ENCODE measurements at places on chromosomes 13 and 19.

DNA sequence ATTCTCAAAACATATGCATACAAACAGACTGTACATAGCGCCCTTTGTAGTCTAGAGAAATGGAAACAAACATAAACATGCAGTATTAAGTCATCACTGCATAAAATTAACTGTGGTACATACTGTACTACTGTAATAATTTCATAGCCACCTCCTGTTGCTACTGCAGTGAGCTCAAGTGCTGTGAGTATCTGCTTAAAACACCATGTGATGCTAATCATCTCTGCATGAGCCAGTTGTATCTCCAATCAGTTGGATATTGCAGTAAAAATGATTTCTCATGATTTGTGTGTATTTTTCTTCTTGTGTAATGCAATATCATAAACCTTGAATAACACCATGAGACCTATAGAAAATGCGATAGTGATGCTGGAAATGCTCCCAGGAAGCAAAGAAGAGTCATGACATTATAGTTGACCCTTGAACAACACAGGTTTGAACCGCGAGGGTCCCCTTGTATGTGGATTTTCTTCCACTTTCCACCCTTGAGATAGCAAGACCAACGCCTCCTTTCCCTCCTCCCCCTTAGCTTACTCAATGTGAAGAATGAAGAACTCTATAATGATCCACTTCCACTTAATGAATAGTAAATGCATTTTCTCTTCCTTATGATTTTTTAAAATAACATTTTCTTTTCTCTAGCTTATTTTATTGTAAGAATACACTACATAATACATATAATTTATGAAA, 4.1 kb downstream of the TNFSF13B start:
- DNase-seq, result no peak

DNA sequence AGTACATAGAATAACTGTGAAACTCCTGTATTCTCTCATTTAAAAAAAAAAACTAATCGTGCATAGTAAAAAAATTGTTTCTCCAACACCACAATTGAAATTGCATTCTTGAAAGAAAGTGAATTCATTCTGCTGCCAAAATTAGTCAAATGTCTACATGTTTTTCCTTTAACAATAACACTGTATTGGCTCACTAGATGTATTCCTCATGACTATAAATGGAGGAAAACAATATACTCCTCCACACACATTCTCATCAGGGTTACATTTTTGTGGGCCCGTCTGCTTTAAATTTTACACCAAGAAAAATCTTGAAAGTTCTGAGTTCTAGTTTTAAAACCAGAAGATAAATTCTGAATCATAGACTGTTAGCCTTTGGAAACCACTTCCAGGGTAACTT, 233.6 kb downstream of the KLF12 start:
- no peak for DNase-seq

DNA sequence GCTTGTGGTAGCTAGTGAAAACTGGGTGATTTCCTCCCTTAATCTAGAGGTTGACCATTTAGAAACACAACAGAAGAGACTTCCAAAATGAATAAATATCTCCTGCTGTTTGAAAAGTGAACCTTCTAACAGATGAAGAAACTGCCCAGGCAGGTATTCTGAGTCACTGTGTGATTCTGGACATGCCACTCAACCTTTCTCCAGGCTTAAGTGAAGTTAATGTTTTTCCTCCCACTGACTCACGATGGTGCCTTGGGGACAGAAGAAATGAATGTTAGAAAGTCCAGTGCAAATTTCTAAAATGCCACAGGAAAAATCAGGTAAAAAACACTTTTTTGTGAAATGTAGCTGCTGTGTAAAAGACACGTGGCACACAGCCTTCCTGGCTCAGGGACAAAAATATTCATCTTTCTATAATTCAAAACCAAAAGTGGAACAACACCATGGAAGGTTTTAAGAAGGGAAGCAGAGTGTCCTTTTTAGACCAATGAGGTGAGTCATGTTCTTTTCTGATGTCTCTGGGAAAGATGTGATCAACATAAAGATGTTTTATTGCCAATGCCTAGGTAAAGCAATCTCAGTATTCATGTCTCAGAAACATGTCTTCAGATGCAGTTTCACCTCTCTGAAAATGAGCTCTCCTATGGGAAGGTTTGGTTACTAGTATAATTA, 9.1 kb downstream of the UBE2L5 start:
- no peak for DNase-seq

GRCh38 chr13:107275945-107276614, 708.1 kb upstream of the ARGLU1 start:
- no peak for DNase-seq

DNA sequence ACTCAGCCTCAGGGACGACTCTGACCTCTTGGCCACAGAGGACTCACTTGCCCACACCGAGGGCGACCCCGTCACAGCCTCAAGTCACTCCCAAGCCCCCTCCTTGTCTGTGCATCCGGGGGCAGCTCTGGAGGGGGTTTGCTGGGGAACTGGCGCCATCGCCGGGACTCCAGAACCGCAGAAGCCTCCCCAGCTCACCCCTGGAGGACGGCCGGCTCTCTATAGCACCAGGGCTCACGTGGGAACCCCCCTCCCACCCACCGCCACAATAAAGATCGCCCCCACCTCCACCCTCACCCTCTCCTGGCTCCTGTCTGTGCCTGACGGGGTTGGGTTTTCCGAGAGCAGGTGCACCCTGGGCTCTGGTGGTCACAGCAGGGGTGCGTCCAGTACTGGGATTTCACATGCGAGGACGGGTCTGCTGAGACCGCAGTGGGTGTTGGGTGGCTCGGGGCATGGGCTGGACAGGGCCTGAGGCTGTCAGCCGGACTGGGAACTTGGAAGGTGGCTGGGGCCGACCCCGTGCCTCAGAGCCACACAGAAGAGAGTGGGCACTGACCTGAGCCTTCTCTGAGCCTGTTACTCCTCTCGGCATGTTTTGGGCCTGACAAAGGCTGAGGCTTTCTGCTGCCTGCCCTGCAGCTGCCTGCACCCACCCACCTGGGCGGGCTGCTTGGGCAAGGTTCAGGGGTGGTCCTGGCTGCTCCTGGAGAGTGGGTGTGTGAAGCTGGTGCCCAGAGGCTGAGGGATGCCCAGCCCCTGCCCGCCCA, 6.3 kb upstream of the HCN2 start:
- no peak for DNase-seq

- no peak for DNase-seq
Observed at GRCh38 chr13:77190349-77190958, 136.4 kb downstream of the MYCBP2 start.

DNA sequence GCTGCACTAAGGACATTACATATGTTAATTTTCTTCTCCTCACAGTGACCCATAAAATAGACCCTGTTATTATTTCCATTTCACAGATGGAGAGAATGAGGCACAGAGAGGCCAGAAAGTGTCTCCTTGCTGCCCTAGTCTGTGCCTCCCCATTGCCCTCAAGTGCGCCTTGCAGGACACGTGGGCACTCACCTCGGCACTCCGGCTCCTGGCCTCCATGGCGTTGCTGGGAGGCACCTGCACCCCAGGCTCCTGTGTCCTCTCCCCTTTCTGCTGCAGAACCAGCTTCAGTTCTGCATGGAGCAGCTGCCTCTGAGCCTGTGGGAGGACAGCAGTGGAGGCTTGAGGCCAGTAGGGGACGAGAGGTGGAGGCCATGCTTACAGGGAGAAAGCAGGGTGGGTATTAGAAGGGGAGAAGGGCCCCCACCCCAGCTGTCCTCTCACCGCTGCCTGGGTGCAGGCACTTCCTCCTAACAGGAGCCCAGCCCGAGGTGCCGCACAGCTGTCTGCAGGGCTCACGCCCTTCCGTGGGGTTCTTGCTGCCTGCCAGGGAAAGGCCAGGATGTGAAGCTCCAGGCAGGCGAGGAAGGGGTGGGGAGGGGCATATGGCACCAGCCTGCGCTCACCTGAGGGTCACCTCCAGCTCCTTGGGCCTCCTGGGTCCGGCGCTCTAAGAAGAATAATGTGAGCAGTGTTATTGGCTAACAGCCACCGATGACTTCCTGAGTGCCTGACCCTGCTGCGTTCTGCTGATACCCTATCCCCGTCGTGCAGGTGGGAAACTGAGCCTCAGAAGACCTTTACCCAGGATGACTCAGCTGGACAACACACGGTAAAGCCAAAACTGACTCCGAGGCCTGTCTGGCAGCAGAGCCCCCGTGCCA, 5.2 kb downstream of the PRX start:
- no peak for DNase-seq

GRCh38 chr19:43464134-43464775, 1.2 kb downstream of the LYPD3 start:
- DNase-seq, result no peak

GRCh38 chr19:34598217-34599155, 78.5 kb downstream of the SCGB2B2 start:
- DNase-seq, result no peak

DNA sequence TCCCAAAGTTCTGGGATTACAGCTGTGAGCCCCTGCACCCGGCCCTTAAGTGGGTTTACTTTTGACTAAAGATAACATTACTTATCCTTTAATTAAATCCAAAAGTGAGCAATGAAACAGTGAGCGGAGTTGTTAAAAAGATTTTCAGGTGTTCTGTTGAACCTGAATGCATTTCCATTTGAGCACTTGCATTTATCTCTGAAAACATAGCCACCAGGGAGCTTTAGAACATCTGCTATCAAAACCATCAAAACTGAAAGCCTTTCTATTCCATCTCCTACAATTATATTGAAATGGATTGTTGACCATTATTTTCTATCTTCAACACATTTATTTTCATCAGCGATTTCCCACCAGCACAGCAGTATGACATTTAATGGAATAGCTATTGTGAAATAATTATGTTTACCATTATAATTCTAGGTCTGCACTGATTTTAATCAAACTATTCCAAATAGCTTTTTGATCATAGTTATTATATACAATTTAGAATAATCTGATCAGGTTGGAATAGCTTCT, 269.0 kb downstream of the FGF14 start:
- no peak for DNase-seq

GRCh38 chr13:22120646-22121045, 449.8 kb downstream of the FGF9 start:
- DNase-seq, result no peak

- DNase-seq, result no peak
Observed at GRCh38 chr13:43662976-43663375, 123.8 kb downstream of the ENOX1 start.

- no peak for DNase-seq
Observed at GRCh38 chr13:22017226-22017625, 346.4 kb downstream of the FGF9 start.

DNA sequence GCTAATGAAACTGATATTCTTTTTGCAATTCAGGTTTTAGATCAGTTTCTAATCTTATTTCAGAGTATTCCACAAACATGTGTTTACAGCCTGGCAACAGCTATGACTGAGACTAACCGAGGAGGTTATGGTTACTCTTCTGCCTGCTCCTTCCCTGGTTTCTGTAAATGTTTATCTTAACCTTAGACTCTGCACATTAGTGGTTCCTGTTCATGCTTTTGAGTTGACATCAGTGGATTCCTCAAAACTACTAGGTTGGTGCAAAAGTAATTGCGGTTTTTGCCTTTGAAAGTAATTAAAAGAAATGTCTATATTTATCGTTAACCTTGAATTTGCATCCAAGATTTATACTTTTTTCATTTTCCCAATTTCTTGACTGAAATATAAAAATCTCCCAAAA, 237.0 kb upstream of the TSHZ3 start:
- no peak for DNase-seq

DNA sequence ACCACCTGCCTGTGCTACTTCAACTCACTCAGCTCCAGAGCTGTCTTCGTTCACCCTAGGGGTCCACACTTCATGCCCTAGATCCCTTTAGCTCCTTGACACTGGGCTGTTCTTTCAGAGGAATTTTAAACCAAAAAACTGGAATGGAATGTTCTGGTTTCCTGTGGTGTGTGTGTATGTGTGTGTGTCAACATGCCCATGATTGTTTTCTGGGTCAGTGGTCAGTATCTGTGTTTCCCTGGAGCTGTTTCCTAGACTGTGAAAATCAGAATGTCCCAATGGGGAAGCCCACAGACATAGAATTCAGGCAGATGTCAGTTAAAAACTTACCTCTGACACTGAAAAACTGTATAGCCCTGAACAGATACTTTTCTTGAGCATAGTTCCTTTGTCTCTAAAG, 1.3 kb downstream of the PMIS2 start:
- DNase-seq, result no peak

GRCh38 chr13:110283736-110284517, 23.0 kb downstream of the COL4A1 start:
- DNase-seq, result no peak

GRCh38 chr19:49422407-49423070, 702 bp downstream of the PTH2 start:
- no peak for DNase-seq

- no peak for DNase-seq
Observed at GRCh38 chr19:19551853-19552192, 13.8 kb downstream of the CILP2 start.

- no peak for DNase-seq
Observed at GRCh38 chr19:33497131-33497777, 24.3 kb downstream of the PEPD start.

DNA sequence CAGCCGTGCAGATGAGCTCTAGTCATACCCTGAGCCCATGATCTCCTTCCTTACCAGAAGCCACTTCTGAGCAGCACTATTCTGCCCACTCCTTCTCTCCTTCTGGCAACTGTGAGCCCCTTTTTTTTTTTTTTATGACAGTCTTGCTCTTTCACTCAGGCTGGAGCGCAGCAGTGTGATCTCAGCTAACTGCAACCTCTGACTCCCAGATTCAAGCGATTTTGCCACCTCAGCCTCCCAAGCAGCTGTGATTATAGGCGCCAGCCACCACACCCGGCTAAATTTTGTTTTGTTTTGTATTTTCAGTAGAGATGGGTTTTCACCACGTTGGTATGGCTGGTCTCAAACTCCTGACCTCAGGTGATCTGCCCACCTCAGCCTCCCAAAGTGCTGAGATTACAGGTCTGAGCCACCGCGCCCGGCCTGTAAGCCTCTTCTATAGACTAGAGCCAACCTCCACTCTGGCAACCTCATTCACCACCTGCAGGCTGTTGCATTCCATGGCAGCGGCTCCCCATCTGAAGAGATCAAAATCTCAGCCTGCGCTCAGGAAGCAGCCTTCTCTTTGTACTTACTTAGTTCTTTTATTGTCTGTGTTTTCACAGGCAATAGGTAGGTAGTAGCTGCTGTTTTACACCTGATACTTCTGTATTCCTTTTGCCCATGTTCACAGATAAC, 34.8 kb upstream of the NDFIP2 start:
- DNase-seq, result no peak

DNA sequence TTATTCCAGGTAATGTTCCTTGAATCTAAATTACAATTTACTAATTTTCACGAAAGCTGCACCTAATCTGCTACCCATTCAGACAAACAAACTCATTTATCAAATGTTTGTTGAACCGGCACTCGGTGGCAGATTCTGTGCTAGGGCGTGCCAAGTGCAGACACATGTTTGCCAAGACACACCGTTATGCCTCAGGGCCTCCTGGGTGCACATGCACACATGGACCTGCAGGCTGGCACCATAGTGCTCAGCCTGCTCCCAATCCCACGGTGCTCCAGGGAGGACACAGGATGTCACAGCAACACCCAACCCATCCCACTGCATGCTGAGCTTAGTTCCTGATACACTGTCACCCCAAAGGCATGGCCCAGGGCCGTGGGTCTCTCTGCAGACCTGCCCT, 7.7 kb downstream of the SCGB2B2 start:
- no peak for DNase-seq
